GM23248 (cell line): ENCODE measurements at places on chromosomes 16 and 17. TPM values are rescaled to one million over a fixed set of nuclear protein-coding genes. Genes with fewer than 3 reads are reported as not detected.

TP53 gene
- total RNA-seq: 26.2 and 42.7 TPM in 2 replicates

CTRB2 gene
- total RNA-seq: not detected in 2 replicates

HOXB7 gene
- total RNA-seq: 7.1 and 11.1 TPM in 2 replicates

KRTAP2-1 gene
- not detected in 2 replicates for total RNA-seq

RASD1 gene
- 0.89 and 2.2 TPM in 2 replicates for total RNA-seq

MT3 gene
- total RNA-seq: not detected in 2 replicates

- H3K4me3 ChIP-seq: no peak overlapping the region
- H3K36me3 ChIP-seq: peaks cover 58% of the 10 kb centered on the region
- H3K4me1 ChIP-seq: peaks cover 15% of the 10 kb centered on the region
- no peak overlapping the region for H3K27ac ChIP-seq
- H3K27me3 ChIP-seq: no peaks in the 10 kb centered on the region
- peak; percentile 53 for DNase-seq
Observed at GRCh38 chr16:50103764-50104163, 38.0 kb downstream of the HEATR3 start.

GRCh38 chr16:20938426-20938825 lies 37.9 kb downstream of the LYRM1 start:
- peaks cover 13% of the 10 kb centered on the region for H3K4me1 ChIP-seq
- H3K27me3 ChIP-seq: no peaks in the 10 kb centered on the region
- H3K27ac ChIP-seq: peak overlapping the region; percentile 17; the same call in 1 of the 2 replicates
- no peak overlapping the region for H3K4me3 ChIP-seq
- peak; percentile 82 for DNase-seq

- H3K27me3 ChIP-seq: no peaks in the 10 kb centered on the region
- no peak overlapping the region for H3K4me3 ChIP-seq
- no peak overlapping the region for H3K27ac ChIP-seq
- H3K36me3 ChIP-seq: peaks cover 23% of the 10 kb centered on the region; the same call in 1 of the 2 replicates
Observed at GRCh38 chr17:1541367-1541904, 21.2 kb downstream of the PITPNA start.

GRCh38 chr16:27547134-27547533 lies 2.6 kb downstream of the GTF3C1 start:
- H3K4me3 ChIP-seq: no peak overlapping the region
- peak; percentile 90 for DNase-seq

GRCh38 chr17:32103476-32104113 lies 38.7 kb upstream of the RHOT1 start:
- H3K36me3 ChIP-seq: no peaks in the 10 kb centered on the region
- no peak overlapping the region for H3K27ac ChIP-seq
- H3K4me3 ChIP-seq: no peak overlapping the region
- H3K27me3 ChIP-seq: no peaks in the 10 kb centered on the region
- DNase-seq: no peak
